ENCODE measurements at places on chromosomes 1 and 21.

GRCh38 chr21:26169061-26169610 is 1.4 kb downstream of the APP start:
- no peak for DNase-seq

- DNase-seq, result no peak
Measured at GRCh38 chr1:89552471-89553081, 27.9 kb downstream of the LRRC8B start.

DNA sequence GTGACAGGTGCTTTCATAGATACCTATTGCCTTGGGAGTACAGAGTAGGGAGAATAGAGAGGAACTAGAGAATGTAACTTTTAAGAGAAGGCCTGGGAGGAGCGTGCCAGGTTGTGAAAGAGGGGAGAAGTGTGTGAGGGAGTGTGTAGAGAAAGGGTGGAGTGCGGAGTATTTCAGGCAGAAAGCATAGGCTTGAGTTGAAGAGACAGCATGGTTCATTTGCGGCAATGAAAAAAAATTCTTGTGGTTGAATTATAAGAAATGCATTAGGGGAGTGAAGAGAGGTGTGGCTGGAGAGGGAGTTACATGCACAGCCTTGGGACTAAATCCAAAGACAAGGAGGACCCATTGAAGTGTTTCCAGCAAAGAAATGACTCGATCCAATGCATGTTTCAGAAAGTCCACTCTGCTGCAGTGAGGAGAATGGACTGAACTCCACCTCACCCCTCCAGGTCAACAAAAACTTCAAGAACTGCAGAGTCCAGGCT is 81.7 kb upstream of the ADAM30 start:
- DNase-seq, result no peak

DNA sequence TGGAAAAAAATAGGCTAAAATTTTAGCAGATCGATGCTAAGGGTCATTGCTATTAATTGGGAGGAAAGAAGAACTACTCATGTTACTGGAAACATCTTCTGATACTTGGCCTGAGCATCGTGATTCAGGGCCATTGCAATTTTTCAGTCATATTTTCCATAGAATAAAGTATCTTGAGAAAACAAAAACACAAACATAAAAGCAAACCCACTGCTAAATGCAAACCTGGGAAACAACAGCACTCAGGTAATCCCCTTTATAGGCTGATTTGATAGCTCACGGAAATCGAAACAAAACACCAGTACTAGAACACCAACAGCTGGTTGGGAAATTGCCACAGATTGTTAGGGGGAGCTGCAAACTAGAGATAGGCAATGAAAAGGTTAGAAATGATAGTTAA is 172.9 kb upstream of the ESRRG start:
- DNase-seq, result no peak

GRCh38 chr1:118918230-118918939 is 69.8 kb downstream of the TBX15 start:
- DNase-seq, result no peak

DNA sequence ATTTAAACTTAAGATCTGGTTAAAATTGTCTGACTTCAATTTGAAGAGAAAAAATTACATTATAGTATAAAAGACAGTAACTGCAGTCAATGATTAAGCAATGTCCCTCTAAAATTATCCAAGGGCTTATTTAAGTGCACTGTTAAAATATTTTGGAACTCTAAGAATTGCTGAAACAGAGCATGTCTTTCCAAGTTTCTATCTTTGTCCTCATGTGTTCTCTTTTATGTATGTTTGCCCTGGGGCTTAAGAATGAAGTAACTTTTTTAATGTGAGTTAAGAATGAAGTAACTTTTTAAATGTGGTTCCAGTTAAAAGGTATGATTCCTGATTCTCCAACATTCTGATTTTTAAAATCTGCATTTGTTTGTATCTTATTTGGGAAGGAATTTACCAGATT is 69.0 kb upstream of the MARK1 start:
- no peak for DNase-seq

GRCh38 chr21:44288251-44289110 is 2.8 kb downstream of the AIRE start:
- DNase-seq, result no peak

DNA sequence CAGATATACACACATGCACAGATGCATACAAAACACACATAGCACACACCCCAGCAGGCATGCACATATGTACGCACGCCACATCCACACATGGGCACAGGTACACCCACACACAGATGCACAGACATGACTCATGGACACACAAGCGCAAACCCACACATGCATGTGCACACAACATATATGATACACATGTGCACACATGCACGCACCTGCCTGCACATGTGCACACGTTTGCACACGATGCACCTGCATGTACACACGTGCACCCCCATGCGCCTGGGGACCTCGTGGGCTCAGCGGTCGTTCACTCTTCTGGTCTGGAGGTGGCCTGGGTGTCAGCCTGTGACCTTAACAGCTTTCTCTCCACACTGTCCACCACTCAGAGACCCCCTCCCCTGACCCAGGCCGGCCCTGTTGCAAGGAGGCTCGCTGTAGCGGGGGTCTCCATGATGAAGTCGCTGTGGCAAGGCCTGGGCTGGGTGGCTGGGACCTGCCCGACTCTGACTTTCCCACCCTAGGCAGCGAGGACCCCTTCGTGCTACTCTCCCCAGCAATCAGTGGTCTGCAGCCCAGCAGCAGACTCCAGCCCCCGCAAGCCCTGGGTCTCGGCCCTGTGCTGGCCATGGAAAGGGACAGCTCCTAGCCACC is 92.1 kb upstream of the TTC34 start:
- no peak for DNase-seq

- no peak for DNase-seq
Measured at GRCh38 chr1:201493757-201494617, 12.9 kb downstream of the CSRP1 start.

- DNase-seq, result no peak
Measured at GRCh38 chr1:36182734-36183133, 26.8 kb downstream of the MAP7D1 start.

DNA sequence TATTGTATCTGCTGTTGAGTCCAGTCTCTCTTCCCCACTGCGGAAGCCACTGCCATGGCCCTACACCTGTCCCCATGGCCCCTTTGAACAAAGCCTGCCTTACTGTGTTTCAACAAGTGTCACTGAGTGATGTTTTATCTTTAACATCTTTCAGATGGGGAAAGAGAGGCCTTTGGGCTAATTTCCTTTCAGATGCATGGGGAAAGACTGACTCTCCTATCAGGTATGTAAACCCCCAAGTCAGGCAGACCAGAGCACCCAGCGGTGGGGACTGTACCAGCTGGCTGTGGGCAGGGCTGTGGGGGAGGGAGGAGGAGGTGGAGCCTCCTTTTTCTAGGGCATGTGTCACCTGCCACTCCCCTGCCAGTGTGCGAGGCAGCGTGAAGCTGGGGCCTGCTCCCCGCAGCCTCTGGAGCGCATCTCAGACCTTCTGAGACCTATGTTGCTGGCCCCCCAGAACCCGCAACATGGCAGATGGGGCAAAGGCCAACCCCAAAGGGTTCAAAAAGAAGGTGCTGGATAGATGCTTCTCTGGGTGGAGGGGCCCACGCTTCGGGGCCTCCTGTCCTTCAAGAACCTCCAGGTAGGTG is at the start of gene PLA2G2F:
PLA2G2F (plus strand) TSS at position 363 of the 590 bp plus-strand sequence; CDS start at position 468, 105 bp downstream.
- no peak for DNase-seq

DNA sequence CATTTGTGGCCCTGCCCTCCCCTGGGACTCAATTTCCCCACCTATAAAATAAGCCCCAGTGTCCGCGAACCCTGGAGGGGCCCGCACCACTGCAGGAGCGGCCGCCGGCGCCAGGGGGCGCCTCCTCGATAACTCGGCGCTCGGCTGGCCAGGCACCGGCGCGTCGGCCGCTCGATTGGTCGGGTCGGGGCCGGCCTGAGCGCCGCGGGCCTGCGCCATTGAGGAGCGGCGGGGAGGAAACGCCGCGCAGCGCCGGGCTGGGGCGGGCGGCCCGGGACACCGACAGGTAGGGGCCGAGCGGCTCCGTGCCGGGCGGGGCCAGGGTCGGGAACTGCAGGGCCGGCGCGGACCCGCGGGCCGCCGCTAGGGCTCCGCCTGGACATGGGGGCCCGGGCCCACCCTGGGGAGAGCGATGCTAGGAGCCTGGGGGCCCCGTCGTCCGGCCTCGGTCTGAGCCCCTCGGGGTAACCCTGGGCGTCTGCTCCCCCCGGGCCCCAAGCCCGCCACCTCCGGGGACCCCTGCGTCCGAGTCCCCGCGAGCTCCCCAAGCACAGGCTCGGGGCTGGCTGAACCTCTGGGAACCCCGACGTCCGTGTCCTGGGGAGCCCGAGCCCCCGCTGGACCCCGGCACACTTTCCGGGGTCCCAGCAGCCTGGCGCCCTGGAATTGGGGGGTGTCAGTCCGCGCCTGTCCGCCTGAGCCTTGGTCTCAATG is at the start of gene VPS13D:
VPS13D (plus strand) TSS at position 196 of the 714 bp plus-strand sequence. CDS start 4,237 bp downstream, outside the sequence.
- peak; percentile 73 for DNase-seq

- DNase-seq, result no peak
Measured at GRCh38 chr1:107681001-107681479, 283.9 kb downstream of the VAV3 start.

DNA sequence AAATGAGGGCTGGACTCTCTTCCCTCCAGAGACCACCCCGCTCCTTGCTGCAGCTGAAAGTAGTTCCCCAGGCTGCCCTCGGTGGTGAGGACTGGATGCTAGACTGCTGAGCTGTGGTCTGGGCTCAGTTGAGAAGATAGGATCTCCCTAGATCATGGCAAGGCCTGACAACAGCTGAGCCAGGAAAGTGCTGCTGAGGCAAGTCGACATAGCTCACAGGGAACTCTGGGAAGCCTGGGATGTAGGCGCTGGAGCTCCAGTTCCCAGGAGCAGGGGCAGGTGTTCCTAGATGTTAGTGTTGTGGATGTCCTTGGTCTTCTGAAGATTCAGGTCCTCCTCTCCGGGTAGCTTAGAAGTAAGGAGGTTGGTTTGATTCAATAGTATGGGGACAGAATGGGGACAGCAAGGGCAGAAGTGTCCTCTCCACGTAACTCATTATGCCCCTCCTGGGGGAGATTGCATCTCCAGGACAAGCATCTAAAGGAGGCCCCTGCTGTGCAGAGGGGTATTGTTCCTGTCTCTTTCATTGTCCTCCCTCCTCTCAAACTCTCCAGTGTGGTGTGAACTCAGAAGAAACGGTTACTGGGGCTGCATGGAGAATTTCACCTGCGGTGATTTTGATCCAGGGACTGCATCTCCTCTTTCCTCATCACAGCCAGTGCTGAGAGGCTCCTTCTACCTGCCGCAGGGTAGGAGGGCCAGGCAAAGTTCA is 3.7 kb downstream of the CYB561D1 start:
- DNase-seq, result no peak

- DNase-seq, result no peak
Measured at GRCh38 chr1:233368106-233368788, 40.7 kb downstream of the MAP3K21 start.

- DNase-seq, result no peak
Measured at GRCh38 chr21:23699402-23699801, 1907.9 kb downstream of the MRPL39 start.

DNA sequence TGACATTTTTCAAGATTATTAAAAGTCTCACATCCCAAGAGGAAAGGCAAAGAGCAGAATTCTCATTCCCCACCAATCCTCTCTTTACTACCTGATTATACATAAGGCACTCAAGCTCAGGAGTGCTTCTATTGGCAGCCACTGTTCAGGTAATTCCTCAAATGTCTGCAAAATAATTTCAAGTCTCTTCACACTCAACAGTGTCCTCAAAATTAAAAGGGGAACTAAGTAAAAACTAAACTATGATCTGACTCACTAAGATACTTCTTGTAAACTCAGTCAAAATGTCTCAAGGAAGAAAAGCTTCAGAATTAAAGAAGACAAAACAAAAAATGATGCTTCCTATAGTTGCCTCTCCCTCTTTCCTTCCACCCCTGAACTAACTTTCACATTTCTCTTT is 135.6 kb downstream of the GPATCH2 start:
- DNase-seq, result no peak

DNA sequence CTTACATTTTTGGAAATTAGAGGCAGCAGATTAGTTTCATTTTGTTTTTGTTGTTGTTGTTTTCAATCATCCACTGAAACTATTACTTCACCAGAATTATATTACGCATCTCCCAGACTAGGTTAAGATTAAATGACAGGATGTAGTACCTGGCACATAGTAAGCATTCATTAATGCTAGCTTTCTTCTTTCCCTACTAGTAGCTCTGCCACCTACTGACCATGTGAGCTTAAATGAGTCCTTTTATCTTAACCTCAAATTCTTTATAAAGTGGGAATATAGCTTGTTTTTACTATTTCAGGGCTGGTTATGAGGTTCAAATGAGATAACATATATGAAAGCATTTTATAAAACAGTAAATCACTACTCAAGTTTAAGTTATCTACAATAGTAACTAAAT is 10.2 kb upstream of the ASPM start:
- no peak for DNase-seq

GRCh38 chr1:145942871-145943270 is 14.9 kb downstream of the LIX1L start:
- no peak for DNase-seq

DNA sequence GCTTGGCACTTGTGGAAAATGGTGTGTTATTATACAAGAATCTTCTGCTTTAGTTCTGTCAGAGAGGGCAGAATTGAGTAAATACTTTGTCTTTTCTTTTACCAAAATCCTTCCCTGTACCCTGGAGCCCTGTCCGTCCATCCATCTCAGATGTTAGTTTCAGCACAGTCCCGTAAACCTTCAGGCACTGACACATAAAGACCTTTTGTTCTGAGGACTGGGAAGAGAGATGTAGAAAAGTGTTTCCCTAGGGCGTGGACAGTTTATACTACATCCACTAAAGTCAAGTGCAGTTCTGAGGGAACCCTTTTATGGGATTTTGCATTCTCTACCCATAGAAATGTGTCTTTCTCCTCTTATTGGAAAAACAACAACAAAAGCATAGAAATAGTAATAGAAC is 162.4 kb downstream of the PDE4B start:
- DNase-seq, result no peak

GRCh38 chr1:236253918-236254637 is 27.7 kb downstream of the ERO1B start:
- DNase-seq, result no peak

- no peak for DNase-seq
Measured at GRCh38 chr1:97573553-97573952, 347.3 kb downstream of the DPYD start.

- DNase-seq, result no peak
Measured at GRCh38 chr1:226702318-226702956, 36.6 kb downstream of the ITPKB start.

GRCh38 chr1:233652526-233652925 is 38.6 kb downstream of the KCNK1 start:
- DNase-seq, result no peak

GRCh38 chr1:112264553-112264952 is 131.5 kb upstream of the CTTNBP2NL start:
- DNase-seq, result no peak

- DNase-seq, result no peak
Measured at GRCh38 chr1:66758241-66758755, 6.0 kb downstream of the DYNLT5 start.

GRCh38 chr1:87331365-87332241 is 2.9 kb downstream of the LMO4 start:
- DNase-seq, result peak; percentile 38

All from omental fat pad (tissue), 4 donors.